ENCODE measurements at places on chromosomes 4 and X.

DNA sequence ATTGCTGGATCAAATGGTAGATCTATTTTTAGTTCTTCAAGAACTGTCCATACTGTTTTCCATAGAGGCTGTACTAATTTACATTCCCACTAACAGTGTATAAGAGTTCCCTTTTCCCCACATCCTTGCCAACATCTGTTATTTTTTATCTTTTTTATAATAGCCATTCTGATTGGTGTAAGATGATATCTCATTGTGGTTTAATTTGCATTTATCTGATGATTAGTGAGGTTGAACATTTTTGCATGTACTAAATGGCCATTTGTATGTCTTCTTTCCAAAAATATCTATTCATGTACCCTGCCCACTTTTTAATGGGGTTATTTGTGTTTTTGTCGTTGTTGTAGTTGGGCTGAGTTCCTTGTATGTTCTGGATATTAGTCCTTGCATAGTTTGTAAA is 35.4 kb upstream of the PRKG2 start:
- no peak for DNase-seq

GRCh38 chr4:182698212-182698611 is 219.0 kb downstream of the DCTD start:
- DNase-seq: no peak

DNA sequence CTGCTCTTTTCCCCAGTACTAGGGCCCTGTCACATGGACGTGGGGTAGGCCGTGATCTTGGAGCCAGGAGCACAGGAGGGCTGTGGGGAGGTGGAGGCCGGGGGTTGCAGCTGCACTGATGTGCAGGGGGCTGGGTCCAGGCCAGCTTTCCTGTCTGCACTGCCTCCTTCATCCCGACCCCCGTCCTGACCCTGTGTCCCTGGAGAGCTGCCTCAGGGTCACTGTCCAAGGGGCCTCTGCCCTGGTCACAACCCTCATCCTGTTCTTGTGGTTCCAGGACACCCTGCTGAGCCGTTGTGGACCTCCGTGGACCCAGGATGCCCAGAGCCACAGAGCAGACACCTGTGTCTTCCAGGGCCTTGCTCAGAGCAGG is 91.7 kb upstream of the ADRA2C start:
- DNase-seq: no peak

DNA sequence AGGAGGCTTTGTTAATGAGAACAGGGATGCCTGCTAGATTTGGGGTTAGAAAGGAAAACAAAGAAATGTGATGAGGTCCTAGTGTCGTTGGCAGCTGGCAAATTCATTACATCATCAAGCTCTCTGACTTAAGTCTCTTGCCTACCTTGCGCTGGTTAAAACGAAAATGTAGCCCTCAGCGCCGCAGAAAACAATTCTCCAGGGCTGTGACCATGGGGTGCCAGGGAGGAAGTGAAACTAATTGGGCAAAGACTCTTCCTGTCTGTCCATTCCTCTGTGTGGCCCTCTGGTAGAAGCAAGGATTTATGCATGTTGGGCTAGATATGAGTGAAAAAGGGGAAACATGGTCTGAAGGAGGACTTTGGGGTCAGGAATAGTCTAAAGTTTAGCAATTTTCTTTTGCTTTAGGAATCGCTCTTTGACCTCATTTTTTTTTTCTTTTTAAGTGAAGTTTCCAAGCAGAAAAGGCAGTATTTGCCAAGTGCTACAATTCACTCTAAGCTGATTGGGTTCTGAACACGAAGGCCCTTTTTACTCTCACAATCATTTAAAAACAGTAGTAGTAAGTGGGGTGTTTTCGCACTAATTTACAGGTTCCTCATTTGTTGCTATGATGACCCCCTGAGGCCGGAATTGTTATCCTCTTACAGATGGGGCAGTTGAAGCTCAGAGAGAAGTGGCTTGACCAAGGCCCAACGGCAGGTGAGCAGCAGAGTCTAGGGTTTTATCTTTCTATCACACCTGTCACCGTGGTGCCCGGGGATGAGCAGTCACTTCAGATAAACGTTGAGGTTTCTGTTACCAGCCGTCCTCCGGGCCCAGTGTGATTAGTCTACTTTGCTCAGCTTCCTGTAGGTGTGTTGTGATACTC is 27.3 kb upstream of the CHRNA9 start:
- DNase-seq: peak; percentile 70

GRCh38 chr4:184328022-184328736 is 110.5 kb upstream of the ENPP6 start:
- no peak for DNase-seq
